Caudate nucleus (tissue), 63 donors: ENCODE measurements at places on chromosomes 6 and 20.

GRCh38 chr6:149032599-149033405 is 284.7 kb upstream of the TAB2 start:
- DNase-seq: no peak

DNA sequence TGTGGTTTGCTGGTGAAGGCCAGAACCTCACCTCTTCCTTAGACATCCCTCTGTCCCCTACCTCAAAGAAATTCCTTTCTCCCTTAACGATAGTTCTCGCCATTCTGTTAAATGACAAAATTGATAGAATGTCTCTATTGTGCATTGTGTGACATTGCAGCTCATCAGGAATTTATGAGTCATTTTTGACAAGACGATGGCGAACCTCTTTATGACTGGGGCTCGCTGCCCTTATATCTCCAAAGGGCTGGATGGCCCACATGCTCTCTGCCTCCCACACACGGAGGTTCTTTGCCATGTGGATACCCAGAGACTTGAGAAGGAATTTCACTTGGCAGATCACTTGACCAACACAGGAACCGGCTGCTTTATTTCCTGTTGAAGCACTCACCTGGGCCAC is 66.8 kb upstream of the RPS6KA2 start:
- no peak for DNase-seq

DNA sequence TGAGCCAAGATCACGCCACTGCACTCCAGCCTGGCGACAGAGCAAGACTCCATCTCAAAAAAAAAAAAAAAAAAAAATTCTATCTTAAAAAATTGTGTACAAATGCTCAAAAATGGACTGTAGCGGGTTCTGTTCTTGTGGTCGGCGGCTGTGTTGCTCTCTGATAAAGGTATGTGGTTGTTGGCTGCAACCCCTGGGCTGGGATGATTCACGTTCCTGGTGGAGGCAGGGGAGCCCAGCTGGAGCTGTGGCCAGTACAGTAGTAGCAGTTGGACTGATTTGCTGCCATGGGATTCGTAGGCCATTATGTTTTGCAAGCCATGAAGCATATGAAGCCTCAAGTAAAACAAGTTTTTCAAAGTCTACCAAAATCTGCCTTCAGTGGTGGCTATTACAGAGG is 22.3 kb downstream of the MDN1 start:
- DNase-seq: no peak

DNA sequence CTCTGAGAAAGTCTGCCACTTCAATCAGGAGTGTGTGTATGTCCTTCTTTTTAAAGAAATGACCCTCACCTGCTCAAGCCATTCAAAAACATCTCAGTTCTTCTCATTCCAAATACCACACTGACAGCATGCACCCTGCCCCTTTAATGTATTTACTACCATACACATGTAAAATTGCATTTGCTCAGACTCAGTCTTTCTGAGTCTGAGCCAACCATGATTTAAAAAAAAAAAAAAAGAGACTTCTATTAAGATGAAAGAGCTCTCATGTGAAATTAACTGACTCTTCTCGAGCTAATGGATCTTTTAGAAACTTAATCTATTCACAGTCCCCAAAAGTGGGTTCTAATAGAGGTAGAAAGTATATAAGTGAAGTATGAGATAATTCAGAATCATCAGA is 1.4 kb upstream of the FILIP1 start:
- DNase-seq: no peak

DNA sequence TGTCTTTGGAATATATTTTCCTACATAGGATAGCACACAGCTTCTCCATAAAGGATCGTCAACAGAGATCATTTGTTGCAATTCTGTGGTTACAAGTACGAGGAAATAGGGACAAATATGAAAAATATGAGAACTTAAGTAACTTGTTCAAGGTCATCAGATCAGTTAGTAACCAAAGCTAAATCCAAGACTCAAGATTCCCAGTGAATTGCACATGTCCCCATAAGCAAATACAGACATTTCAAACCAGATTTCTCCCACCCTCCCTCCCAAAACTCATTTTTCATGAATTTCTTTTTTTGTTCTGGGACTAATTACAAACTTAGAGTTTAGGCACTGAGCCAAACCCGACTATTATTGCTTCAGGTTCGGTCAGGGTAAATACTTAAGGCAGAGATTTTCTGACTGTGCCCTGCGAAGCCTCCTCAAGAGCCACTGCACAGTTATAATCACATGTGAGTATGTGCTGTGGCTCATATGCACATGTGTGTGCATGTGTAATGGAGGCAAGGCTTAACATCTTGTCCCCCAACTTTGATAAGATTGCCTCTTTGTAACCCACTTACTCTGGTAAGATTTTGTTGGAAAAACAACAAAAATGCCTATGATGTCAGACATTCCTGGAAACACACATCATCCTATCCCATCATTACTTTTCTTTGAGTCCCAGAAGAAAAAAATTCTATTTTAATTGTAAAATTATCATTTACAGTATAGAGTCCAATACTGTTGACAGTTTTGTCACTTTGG is 216.2 kb downstream of the CD83 start:
- DNase-seq: no peak

GRCh38 chr6:30749554-30750378 is 5.4 kb upstream of the IER3 start:
- no peak for DNase-seq

- no peak for DNase-seq
Observed at GRCh38 chr6:90425161-90425641, 128.6 kb upstream of the BACH2 start.

- DNase-seq: no peak
Observed at GRCh38 chr20:21681234-21681921, 24.1 kb upstream of the PAX1 start.

- DNase-seq: no peak
Observed at GRCh38 chr6:131838051-131838450, 30.2 kb downstream of the ENPP1 start.

DNA sequence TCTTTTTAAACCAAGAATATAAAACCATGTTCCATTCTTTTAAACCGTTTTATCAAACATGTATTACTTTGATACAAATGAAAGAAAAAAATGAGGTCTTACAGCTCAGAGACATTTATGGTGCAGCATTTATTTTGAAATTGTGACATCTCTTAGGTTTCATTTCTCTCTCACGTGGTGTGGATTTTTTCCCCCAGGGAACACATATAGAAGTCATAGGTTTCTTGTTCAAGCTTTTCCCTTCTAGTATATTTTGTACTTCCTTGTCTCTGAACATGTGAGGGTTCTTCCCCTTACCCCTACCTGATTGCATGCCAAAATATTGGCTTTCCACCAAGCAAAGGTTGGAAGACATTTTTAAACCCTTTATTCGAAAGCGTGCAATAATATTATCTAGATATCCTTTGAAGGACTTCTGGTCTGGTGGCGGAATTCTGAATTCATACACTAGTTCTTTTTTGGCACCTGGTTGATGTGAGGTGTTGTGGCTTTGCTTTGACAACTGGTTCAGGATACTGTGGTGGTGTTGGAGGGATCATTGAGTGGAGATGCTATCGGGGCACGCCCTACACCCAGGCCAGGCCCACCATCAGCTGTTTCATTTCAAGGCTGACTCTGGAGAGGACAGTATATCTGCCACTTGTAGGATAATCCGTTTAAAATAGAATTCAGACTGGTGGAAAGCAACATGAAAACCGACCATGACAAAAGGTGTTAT is 5.6 kb upstream of the FAM50B start:
- DNase-seq: no peak

DNA sequence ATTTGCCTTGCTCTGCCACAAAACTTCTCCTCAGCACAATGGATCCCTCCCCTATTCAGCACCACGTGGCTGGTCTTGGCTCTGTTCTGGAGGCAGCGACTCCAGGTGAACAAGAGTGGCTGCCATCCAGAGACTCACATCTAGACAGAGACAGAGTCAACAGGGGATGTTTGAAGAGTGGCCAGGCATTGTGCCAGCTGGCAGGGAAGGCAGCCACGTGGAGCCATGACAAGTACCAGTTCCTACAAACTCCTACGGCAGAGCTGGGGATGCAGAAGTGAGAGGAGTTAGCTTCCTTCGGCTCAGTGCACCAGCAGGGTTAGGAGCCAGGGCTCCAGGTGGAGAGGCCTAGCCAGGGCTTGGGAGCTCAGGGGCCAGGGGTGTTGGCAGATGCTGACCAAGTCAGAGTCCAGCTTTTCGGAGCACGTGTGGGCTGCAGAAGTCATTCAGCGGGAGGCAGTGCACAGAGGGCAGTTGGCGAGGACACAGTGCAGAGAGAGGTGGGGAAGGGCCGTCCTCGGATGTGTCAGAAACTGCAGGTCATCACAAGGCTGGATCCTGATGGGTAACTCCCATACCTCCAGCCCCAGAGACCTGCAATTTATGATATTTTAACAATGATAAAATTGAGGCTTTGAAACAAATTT is 171.7 kb upstream of the PDE10A start:
- peak; percentile 26 for DNase-seq

- DNase-seq: no peak
Observed at GRCh38 chr20:57383447-57384347, 7.5 kb upstream of the RBM38 start.

DNA sequence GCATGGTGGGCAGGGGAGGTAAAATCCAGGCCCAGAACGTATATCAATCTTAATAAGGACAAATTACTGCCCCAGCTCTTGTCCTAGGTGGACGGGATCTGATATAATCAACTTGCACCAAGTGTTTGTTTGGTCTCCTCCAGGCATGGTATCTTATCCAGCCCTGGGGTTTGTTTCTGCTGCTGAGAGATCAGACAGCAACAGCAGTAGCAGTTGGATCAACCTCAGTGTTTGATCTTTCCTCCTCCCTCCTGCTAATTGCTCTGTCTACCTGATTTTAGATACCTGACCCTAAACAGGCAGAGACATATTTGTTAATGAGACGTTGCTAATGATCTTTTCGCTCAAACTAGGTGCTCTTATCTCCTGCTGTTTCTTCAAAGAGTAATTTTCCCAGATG is 100.4 kb upstream of the BACH2 start:
- DNase-seq: no peak

- DNase-seq: no peak
Observed at GRCh38 chr20:16369441-16369840, 203.8 kb downstream of the KIF16B start.

DNA sequence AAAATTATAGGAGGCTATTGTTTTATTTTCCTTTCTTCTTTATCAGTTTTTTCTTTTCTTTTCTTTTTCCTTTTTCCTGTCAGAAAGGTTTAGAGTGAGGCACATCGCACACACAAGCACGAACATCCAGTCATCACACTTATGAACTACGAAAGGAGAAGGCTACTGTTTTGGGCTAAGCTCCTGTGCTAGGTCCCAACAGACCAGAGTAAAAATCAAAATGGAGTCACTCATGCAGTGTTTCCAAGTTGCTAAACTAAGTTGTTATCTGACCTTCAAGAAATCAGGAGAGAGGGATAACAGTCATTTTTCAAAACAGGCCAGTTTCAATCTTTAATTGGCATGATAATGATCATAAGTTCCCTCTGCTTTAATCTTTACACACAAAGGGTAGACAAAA is 93.6 kb downstream of the CD24 start:
- DNase-seq: no peak

DNA sequence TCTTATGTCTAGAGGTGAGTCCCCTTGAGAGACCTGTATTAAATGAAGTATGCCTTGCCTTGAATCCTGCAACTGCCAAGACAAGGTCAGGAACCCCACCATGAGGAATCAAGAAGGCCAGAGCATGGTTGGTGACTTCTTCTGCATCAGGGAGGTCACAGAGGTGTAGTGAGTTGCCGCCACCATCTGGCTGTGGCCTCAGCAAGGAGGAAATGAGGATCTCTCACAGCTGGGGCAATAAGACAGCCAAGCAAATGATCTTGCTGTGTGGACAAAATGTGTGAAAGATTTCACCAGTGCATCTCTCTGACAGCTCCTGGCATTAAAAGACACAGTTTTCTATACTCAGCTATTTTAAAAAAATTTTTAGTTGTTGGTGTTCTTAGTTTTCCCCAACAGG is 611.0 kb downstream of the DOK5 start:
- DNase-seq: no peak

DNA sequence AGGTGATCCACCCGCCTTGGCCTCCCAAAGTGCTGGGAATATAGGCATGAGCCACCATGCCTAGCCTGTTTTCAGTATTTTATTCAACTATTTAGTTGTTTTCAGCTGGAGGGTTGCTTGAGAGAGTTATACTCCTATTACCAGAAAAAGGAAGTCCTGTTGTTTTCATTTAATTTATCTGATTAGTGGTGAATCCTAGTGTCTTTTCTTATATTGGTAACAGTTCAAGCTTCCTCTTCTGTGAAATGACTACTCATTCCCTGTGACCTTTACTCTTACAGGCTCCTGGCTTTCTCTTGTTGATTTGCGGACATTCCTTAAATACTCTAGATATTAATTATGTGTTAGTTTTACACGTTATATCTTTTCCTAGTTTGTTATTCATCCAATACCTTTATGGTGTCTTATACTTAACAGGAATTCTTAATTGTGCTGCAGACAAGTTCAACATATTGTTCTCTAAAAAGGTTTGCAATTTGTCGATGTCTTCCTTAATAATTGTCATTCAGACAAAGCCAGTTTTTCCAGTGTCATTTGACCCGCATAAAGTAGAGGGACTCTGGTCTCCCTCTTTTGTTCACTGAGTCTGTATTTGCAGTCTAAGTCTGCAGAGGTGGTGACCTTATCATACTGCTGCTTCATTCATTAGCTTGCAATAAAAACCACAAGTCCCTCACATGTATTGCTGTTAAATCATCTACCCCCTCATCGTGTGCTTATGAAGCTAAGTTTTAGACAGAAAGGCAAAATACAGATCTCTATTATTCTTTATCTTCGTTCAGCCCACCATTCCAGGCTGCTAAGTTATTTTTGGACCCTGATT is 51.4 kb downstream of the ZBTB9 start:
- no peak for DNase-seq

DNA sequence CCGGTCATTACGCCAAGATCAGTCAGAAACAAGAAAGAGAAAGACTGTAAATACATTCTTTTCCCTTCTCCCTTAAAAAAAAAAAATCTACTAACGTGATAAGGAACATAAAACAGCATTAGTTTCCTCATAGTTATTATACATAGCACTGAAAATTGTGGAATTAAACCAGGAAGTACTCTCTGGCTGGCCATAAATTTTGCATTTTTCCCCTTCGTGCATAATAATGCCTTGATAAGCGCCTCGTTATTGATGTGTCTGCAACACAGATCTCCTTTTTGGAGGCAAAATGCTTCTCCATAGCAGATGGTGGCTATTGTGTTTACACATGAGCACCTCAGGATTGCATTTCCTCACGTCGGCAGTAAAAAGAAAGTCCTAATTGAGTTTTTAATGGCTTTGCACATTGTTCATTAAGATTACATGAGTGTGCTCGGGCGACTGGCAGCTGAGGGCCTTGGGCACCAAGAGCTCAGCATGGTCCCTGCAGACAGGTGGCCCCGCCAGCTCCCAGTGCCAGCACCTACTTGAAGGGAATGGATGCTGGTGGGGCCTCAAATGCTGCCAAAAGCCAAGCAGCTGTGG is 394.5 kb downstream of the PTPRT start:
- DNase-seq: no peak

DNA sequence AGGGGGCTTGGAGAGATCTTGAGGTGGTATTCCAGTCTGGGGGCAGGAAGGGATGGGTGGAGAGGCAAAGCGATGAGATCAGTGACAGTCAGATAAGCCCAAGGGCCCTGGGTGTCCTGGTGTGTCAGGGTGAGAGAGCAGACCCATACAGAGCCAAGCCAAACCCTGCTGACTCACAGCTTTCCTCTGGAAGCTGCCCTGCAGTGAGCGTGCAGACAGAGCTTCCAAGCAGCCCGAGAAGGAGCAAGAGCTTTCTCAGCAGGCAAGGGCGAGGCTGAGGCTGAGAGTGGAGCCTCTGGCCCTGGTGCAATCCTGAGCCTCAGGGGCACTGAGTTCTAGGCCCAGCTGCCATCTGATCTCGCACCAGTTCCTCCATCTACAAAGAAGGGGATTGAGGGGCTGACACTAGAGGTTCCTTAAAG is 91.1 kb upstream of the HIVEP1 start:
- DNase-seq: no peak

- no peak for DNase-seq
Observed at GRCh38 chr6:31446481-31446880, 43.1 kb downstream of the MICA start.
